Activated CD4-positive, CD25-positive, alpha-beta regulatory T cell treated with anti-CD3 and anti-CD28 coated beads, Interleukin-2, amount 50 U/mL, for 72 hours (primary cell): ENCODE measurements at places on chromosomes 2 and 18.

- DNase-seq, result no peak
Observed at GRCh38 chr2:98280376-98281102, 65.7 kb upstream of the CNGA3 start.

GRCh38 chr2:53903011-53903410 lies 43.2 kb upstream of the GPR75 start:
- no peak for DNase-seq

GRCh38 chr2:207143215-207144172 lies 22.3 kb downstream of the KLF7 start:
- peak; percentile 45 for DNase-seq

DNA sequence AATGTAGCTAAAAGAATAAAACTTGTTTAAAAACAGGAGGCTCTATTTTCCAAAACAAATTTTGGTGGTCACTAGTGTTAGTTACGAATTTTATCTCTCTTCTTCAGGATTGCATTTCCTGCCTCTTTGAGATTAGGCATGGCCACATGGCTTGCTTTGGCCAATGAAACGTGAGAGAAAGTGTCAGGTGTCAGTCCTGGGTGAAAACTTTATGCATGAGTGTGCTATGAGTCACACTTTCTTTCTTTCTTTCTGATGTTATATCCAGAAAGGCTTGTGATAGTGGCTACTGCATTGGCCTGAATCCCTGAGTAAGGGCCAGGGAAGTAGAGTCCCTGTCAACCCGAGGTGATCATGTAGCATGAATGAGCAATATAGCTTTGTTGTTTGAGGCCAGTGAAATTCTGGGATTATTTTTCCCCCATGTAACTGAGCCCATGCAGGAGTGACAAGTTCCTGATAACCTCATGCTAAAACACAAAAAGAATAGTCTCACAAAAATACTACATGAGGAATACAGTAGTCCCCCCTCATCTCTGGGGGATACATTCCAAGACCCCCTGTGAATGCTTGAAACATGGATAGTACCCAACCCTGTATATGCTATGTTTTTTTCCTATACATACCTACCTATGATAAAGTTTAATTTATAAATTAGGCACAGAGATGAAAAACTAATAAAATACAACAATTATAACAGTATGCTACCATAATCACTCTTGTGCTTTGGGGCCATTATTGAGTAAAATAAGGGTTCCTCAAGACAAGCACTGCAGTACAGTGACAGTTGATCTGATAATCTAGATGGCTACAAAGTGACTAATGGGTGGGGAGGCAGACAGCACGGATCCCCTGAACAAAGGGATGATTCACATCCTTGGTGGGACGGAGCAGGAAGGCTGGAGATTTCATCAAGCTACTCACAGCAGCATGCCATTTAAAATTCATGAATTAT lies 109.5 kb downstream of the CDC42EP3 start:
- DNase-seq, result no peak

GRCh38 chr2:2799151-2799697 lies 468.1 kb upstream of the MYT1L start:
- no peak for DNase-seq

- no peak for DNase-seq
Observed at GRCh38 chr2:226887940-226888339, 52.1 kb downstream of the RHBDD1 start.

DNA sequence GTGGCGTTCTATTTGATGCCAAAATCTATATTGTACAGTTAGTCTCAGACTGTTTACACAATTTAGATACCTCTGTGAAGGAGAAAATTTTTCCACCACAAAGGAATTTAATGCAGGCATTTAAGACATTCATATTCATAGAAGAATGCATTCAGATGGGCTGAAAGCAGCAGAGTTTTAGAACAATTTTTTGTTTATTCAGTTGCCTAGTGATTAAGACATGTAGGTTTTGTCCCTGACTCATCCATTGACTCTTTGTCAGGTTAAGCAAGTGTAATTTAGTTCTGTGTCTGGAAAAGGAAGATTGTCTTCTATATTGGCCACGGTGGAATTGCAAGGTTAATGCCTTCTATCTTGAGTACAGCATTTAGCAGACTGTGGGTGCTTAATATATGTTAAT lies 515.0 kb downstream of the PARD3B start:
- DNase-seq, result no peak

- no peak for DNase-seq
Observed at GRCh38 chr2:1708476-1709334, 35.6 kb downstream of the PXDN start.
